ENCODE measurements at places on chromosomes 7 and 10.

GRCh38 chr10:28113202-28113601, 114.3 kb upstream of the ODAD2 start:
- no peak for DNase-seq

DNA sequence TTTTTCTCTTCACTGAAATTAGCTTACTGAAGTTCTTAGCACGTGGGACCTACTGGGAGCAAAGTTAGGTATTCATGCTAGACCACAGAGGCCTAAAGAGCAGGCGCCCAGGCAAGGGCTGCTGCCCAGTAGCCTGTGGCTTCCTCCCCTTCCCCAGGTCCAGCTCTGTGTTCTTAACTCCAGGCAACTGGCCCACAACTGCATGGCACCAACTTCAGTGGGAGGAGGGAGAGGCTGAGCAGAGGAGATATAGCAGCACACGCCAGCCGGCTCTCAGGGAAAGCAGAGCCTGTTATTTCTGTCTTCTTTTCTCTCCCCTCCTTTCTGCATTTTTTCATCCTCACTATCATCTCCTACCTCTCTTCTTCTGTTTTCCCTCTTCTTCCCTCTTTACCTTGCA, 67.4 kb downstream of the PCGF5 start:
- DNase-seq, result no peak

DNA sequence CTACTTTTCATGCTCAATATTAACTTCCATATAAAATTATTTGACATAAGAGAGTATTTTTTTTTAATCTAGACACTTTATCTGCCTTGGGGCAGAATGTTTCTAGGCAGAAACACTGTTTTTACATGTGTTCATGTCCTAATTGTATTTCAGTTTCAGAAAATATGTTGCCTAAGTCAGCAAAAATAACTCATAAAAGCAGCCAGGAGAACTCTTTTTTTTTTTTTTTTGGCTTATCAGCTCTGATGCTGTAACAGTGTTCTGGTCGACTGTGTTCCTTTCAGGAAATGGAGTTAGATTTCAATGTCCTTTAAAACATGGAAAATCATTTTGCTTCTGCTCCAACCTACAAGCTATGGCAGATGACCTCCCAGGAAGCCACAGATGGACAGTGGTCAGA, 63.2 kb upstream of the OPALIN start:
- DNase-seq, result no peak

DNA sequence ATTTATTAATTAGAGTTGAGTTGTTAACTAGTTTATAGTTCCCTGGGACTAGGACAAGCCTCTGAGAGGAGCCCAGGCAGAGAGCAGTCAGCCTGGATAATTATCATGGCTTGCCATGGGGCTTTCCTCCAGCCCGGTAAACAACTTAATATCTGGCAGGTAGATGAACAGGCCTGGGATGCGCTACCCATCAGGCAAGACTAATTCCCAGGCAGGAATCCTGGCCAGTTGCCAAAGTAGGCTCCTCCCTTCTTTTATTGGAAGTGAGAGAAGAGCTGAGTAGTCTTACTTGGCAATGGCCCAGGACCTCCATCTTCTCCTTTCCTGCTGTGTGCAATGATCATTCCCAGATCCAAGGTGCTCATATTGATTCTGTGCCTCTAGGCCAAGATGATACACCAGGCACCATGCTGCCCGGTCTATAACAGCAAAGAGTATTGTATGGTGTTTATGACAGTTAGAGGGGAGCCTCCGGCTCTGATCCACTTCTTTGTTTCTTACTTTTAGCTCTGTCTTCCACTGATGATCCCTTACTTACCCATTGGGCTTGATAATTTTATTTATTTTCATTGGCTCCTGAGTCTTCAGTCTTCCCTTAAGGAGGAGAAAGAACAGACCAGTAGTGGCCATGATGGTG, 408.7 kb downstream of the REEP3 start:
- no peak for DNase-seq

DNA sequence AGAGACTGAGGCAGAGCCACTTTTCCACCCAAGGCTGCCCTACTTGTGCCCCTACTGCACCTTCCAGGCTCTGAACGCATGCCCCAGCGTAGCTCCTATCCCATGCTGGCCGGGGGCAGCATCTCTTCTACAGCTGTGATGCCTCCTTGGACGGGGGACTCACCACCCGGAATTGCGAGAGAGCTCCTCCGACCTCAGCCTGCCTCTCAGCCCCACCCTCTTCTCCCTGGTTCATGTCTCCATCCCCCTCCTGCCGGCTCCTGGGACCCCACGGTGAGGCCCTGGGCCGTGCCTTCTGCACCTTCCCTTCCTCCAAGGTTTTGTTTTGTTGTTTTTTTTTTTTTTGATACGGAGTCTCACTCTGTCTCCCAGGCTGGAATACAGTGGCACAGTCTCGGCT, 112.4 kb downstream of the MICALL2 start:
- DNase-seq, result no peak

DNA sequence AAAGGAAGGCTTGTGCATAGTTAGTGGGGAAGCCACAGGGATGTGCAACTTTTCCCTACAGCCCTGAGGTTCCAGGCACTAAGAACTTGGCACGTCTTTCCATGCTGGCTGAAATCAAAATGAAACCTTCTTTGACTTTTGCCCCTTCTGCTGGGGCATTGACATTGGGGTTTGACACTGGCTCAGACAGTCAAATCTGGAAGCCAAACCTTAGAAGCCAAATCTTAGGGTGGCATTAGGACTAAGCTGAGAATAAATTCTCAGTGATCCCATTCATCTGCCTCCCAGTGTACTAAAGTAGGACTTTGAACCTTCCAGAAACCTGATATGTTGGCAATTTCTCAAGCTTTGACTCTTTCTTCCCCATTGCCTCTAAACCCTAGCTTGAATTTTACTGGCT, 31.3 kb upstream of the INSYN2A start:
- no peak for DNase-seq

All from WTC11 (cell line).